ENCODE measurements at places on chromosomes 5 and 9. TPM values are rescaled to one million over a fixed set of nuclear protein-coding genes. Genes with fewer than 3 reads are reported as not detected.

PDZD2 gene
- total RNA-seq, result not detected

GPRIN1 gene
- 9.6 TPM for total RNA-seq

ANKRD33B gene
- total RNA-seq, result 1.0 TPM

PHF24 gene
- not detected for total RNA-seq

OTP gene
- not detected for total RNA-seq

TLX3 gene
- not detected for total RNA-seq

- no peak for DNase-seq
Measured at GRCh38 chr5:61000887-61001286, 55.9 kb downstream of the NDUFAF2 start.

GRCh38 chr5:150068071-150068470, 18.3 kb downstream of the CSF1R start:
- DNase-seq, result no peak

DNA sequence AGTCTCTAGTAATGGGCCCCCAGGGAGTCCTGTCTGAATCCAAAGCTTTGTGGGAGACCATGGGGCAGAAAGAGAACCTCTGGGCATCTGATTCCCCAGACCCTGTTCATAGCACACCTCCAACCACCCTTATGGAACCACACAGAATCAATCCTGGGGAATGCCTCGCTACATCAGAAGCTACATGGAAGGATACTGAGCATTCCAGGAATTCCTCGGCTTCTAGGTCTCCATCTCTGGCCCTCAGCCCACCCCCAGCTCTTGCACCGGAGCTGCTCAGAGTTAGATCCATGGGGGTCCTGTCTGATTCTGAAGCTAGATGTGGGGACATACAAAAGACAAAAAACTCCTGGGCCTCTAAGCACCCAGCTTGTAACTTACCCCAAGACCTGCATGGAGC, 28.4 kb downstream of the VCP start:
- no peak for DNase-seq

DNA sequence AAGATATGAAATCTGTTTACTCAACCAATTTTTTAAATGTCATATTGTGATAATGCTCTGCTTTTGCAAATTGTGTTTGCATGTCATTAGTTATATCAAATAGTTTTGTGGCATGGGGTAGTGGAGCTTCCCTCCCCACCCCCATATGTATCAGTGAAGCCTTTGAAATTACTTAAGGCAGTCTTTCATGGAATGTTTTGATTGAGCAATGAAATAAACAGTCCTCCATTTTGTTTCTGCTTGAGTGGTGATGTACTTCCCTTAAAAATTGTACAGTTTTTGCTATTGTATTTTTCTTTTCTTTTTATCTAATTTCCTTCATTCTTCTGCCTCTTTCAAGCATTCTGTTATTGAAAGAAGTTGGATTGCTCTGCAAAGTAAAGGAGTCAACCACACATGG, 3.5 kb downstream of the SOWAHA start:
- no peak for DNase-seq

- DNase-seq, result peak; percentile 33
Measured at GRCh38 chr5:36928947-36929346, 52.4 kb downstream of the NIPBL start.

- peak; percentile 5 for DNase-seq
Measured at GRCh38 chr9:96343515-96344360, 39.8 kb downstream of the SLC35D2 start.

DNA sequence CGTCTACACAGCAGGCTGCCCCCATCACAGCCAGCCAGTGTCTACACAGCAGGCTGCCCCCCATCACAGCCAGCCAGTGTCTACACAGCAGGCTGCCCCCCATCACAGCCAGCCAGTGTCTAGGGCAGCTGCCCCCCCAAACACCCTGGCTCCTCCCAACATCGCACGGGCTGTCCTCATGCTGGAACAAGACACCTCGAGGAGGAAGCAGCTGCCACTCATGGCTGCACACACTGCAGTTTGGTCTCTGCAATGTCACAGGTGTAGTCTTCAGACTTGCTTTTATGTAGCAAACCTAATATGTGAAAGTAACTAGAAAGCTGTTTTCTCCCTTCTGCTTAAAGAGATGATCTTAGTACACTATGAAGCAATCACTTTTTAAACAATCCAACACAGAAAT, 9.7 kb downstream of the LRRC14B start:
- DNase-seq, result no peak

DNA sequence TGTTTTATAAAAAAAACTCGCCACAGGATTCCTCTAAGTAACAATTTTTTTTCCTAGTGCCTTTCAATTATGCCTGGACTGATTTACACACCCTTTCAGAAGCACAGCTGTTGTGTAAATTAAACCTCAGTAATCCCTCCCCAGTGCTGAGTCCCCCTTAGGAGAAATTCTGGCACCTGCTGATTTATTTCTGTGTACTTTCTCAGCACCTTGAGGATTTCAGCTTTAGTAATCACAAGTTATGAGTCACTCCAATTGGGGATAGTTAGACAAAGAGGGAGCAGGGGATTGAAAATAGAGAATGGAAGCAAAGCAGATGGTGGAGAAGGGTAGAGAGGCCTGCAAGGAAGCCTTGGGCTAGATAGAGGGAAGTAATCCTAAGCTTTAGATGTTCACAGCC, 171.7 kb downstream of the TTLL11 start:
- peak; percentile 64 for DNase-seq

DNA sequence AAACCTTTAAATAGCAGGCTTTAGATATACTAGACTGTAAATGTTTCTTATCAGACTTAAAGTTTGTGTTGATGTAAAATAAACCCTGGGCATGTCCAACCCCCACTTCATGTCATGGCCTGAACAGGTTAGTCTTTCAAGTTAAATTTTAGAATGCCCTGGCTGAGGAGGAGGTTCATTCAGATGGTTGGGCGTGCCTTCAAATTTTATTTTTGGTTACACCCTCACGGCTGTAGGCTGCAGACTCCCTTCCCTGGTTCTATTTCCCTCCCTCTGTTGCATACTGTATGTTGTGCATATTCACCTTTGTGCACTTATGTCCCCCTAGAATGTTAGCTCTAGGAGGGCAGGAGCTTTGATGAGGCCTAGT, 5.3 kb upstream of the BICD2 start:
- no peak for DNase-seq

DNA sequence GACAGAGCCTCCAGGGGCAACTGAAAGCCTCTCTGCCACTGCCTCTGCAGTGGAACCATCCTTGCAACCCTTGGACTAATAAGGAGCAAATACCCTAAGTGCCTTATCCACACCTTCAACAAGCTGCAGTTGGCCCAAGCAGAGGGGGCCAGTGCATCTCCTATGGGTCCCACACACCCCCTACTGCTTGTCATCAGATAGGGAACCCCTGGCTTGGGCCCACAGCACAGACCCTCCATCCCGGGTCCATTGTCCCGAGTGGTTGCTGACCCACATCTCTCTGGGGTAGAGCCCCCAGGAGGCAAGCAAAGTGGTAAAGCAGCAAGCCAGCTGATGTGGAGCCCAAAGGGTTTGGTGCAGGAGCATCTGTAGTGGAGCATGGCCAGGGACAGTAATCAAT, 119.5 kb downstream of the PJA2 start:
- DNase-seq, result no peak

DNA sequence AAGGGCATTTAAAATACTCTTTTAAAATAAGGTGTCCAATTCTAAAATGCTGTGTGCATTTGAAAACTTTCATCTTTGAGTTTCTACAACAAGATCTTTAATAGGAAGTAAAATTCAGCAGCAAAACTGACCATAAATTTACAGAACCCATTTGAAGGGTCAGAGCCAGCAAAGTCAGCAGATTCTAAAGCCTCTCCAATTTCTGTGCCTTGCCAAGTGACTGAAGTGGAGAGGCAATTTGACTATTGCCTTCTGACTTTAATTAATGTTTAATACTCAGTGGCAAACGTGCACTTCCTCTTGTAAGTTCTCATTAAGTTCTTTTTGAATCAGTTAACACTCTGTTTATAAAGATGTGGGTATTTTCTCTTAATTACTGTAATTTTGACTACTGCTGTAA, 155.2 kb downstream of the BAAT start:
- no peak for DNase-seq

DNA sequence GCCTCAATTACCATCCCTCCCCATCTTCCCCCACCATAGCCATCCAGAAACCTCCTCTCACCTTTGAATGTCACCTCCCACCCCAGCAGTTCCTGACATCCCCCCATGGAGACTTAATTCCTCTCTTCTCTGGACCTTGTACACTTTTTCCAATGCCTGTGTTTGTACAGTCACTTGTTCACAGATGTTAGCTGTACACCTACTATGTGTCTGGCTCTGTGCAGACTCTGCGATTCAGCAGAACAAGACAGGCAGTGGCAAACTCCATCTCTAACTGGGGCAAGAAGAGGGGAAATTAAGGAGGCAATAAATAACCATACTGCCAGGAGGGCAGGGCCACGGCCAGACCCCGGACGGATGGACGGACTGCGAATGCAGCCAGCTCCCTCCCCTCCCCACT, 29.8 kb upstream of the CRB2 start:
- DNase-seq, result no peak

DNA sequence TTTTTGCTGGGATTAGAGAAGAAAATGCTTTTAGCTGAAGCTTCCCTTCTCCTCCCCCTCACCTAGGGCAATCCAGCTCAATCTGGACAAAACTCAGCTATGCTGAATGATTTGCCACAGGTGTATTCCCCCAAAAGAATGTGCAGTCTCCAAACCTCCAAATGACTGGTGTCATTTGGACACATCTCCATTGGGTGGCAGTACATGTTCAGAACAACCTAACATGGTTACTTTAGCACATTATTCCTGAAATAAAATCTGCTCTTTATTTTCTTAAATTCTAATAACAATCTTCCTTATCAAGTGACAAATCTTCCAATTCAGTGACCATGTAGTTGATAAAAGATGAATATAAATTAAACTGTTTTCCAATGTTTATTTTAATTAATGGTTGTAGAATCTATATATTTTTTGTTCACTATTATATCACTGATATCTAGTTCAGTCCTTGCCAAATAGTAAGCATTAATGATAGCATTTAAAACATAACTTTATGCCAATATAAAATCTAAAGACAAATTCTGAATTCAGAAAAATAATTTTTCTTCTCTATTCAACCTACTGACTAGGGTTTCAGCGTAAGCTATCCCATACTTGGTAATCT, 61.3 kb upstream of the MOCS2 start:
- peak; percentile 66 for DNase-seq

DNA sequence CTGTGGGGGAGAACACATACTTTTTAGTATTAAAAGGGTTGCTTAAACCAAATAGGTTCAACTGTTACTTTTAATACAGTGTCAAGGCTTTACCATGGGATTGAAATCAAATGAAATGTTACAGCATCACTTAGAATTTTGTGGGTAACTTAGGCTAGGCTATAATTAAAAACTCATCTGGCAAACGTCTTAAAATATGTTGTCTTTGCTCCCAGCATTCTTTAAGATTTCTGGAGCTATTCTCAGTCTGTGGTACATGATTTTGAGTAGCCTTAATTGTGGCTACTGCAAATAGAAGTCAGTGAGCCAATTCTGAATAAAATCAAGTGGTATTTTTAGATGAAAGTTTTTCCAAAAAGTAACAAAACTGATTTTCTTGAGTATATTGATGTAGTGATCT, 30.7 kb downstream of the UHRF2 start:
- DNase-seq, result no peak

GRCh38 chr9:133603135-133603927, 5.9 kb downstream of the FAM163B start:
- no peak for DNase-seq

DNA sequence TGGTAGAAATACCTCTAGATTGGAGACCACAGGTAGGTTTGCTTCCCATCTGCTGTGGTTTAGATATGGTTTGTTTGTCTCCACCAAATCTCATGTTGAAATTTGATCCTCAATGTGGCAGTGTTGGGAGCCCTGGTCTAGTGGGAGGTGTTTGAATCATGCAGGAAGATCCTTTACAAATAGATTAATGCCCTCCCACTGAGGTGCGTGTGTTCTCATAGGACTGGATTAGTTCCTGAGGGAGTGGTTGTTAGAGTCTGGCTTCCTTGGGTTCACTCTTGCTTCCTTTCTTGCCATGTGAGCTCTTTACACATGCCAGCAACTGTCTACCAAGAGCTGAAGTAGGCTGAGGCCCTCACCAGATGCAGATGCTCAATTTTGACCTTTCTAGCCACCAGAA, 391.1 kb upstream of the GRIA1 start:
- peak; percentile 9 for DNase-seq

- DNase-seq, result no peak
Measured at GRCh38 chr5:52963636-52964035, 25.5 kb upstream of the ITGA2 start.

DNA sequence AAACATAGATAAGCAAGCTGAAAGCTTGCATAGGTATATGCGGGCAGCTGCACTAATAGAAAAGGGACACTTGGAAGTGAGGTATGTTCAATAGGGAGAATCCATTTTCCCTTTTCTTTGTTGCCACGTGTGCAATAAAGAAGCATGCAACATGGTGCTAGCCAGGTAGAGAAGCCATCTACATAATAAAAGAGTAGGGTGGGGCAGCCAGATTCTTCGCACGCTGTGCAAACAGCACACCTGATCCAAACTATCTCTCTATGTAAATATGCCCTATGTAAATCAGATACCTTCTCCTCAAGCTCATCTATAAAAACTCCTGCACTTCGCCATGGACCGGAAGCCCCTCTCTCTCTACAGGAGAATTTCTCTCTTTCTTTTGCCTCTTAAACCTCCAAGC, 91.9 kb upstream of the C9orf72 start:
- no peak for DNase-seq

DNA sequence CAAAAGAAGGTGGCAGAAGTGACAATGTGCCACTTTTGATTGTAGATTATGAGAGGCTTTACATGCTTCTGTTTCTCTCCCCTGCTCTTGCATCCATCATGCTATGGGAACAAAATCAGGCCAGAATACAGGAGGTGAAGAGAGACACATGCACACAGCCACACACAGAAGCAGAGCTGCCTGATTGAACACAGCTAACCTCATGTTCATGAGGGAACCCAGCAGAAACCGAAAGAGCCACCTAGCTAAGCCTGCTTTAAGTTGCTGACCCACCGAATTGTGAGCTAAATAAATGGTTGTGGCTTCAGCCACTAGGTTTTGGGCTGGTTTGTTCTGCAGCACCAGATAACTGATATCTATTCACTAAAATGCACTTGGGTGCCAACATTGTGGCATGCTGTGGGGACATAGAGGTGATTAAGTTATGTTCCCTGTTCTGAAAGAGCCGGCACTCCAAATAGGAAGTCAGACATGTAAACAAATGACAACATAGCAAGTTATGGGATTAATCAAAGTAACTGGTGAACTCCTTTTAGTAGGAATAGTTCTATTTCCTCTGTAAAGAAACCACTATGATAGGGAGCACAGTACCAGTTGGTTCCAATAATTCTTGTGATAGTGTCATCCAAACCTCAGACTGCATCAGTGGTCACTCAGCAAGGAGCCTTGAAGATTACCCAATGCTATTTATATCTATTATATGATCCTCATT, 93.6 kb upstream of the TNC start:
- peak; percentile 92 for DNase-seq

- peak; percentile 32 for DNase-seq
Measured at GRCh38 chr9:86731511-86732063, 215.7 kb downstream of the GAS1 start.

GRCh38 chr5:140672455-140673186, 755 bp downstream of the DND1 start:
- DNase-seq, result no peak

- DNase-seq, result peak; percentile 13
Measured at GRCh38 chr5:112779531-112779930, 41.8 kb downstream of the APC start.
